ENCODE measurements at places on chromosomes 11 and 22.

DNA sequence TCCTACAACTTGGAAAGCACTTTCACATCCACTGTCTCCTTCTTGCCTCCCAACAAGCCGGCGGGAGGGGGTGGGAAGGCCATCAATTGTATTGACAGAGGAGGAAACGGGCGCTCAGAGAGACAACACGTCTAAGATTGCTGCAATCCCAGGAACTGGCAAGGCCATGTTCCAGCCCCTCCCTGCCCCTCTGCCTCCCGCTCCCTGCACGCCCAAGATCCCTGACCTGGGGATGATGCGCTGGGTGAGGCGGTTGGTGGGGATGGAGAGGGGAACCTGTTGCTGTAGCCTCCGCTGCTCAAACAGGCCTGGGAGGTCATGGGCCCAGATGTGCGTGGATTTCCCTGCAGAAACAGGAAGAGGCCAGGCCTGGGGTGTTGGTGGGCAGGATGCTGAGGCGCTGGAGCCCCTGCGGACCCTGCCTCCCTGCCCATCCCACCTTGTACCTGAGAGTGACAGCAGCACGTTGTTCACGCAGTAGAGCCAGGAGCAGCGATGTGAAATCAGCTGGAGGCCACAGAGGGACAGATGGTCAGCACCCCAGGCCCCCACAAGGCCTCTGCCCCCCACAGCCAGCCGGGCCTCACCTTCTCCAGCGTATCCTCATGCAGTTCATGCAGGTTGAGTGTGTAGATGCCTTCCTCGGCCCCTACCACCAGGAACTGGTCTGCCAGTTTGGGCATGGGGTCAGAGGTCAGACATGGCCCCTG is 6.8 kb downstream of the MAP4K2 start:
- DNase-seq = no peak

GRCh38 chr11:62223095-62223494 is 14.6 kb downstream of the SCGB2A1 start:
- DNase-seq = no peak

GRCh38 chr11:106281455-106282173 is 204.2 kb downstream of the AASDHPPT start:
- no peak for DNase-seq

DNA sequence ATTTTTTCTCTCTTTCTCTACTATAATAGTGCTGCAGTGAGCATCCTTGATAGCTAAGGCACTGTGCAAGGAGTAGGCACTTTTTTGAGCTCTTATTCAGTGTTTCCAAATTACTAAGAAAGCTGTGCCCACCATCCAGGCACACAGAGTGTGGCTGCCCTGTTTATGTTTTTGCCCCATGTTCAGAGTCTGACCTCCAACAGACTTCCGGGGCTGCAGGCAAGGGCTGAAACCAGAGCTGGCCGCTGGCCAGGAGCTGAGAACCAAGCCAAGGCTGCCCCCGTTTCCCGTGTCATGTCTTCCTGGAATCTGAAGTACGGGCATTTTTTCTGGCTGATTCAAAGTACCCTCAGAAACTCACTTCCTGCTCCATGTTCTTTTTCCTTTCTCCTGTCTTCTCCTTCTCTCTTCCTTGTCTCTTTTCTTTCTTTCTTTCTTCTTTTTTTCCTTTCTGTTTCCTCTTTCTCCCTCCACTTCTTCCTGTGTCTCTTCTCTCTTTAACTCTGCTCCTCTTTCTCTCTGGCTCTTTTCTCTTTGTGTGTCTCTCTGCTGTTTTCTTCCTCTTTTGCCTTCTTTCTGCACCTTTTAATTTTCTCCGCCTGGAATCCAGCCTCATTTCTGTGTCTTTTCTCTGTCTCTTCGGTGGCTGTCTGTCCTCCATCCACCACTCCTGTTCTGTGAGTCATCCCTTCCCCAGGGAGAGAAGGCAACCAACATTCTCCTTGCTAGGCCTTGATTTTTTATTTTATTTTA is 17.0 kb upstream of the KCTD14 start:
- DNase-seq = no peak

DNA sequence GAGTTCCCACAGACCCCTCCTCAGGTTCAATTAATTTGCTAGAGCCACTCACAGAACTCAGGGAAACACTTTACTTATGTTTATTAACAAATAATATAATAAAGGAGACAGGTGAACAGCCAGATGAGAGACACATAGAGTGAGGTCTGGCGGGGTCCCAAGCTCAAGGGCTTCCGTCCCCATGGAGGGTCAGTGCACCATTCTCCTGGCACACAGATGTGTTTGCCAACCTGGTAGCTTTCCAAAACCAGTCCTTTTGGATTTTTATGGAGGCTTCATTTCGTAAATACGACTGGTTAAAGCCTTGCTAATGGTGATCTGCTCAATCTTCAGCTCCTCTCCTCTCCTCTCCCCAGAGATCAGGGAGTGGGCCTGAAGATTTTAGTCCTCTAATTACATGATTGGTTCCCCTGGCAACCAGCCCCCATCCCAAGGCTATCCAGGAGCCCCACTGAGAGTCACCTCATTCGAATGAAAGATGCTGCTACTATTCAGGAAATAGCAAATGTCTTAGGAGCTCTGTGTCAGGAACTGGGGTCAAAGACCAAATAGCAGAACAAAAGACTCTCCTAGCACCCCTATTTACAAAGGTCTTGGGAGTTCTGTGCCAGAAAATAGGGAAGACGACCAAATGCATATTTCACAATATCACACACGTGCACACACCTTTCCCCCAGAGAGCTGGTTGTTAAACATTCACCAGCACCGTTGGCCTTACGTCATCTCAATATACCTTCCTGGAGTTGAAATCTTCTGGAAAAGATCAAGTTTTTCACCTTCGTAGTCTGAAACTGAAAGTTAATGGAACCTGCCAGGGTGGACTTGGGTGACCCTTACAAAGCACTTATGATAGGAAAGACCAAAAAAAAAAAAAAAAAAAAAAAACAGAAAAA is 23.8 kb upstream of the CAPRIN1 start:
- DNase-seq = no peak

GRCh38 chr11:106378513-106379179 is 301.2 kb downstream of the AASDHPPT start:
- DNase-seq = no peak

- no peak for DNase-seq
Measured at GRCh38 chr11:102794382-102794781, 3.6 kb downstream of the MMP1 start.

- no peak for DNase-seq
Measured at GRCh38 chr11:118497831-118498230, 29.4 kb upstream of the TTC36 start.

DNA sequence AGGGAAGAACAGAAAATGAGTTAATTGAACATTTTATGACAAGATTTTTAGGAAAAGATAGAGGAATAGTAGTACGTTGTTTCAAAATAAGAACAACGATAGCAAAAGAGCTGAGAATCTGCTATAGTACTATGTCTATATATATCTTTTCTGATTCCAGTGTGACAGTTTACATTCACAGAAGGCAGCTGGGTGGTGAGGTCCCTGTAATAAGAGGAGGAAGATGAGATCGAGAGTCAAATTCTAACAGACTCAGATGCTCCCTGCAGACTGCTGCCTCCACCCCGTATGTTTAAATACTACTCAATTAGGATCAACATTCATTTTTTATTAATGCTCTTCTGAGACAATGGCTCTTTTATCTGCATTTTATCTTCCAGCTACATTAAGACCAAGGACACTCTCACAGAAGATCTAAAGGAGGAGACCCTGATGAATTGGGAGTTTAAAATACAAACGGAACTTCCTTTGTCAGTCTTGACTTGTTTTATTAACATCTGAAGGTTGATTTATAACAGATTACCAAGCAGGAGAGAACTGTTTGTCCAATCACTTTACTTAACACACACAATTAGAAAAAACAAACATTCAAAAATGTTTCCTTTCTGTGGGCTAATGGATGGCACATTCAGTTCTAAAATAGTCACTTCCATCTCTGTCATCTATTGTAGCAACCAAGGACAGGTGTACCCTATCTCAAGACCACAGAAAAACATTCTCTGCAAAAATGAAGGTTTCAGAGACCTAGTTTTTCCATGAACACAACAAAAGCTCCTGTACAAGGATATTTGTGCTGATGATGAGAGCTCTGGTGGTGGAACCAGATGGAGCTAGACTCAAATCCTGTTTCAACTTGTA is 240.2 kb downstream of the CADM1 start:
- DNase-seq = no peak

GRCh38 chr11:12381875-12382274 is 4.5 kb downstream of the PARVA start:
- no peak for DNase-seq

- no peak for DNase-seq
Measured at GRCh38 chr22:46758867-46759290, 3.6 kb upstream of the TBC1D22A start.

- DNase-seq = no peak
Measured at GRCh38 chr11:279966-280705, 1.9 kb downstream of the NLRP6 start.

GRCh38 chr11:62853279-62853965 is 14.0 kb upstream of the WDR74 start:
- DNase-seq = no peak

DNA sequence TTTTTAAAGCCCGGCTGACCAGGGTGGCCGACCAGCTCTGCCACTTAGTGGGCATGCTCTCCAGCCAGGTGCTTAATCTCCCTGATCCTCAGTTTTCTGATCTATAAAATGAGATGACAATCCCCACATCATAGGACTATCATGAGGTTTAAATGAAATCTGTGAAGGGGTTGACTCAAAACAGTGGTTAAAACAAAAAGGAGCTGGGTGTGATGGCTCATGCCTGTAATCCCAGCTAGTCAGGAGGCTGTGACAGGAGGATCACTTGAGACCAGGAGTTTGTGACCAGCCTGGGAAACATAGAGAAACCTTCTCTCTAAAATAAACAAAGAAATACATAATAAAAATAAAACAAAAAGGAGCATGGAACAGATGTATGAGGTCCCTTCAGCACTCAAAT is 3.6 kb upstream of the C11orf86 start:
- no peak for DNase-seq

DNA sequence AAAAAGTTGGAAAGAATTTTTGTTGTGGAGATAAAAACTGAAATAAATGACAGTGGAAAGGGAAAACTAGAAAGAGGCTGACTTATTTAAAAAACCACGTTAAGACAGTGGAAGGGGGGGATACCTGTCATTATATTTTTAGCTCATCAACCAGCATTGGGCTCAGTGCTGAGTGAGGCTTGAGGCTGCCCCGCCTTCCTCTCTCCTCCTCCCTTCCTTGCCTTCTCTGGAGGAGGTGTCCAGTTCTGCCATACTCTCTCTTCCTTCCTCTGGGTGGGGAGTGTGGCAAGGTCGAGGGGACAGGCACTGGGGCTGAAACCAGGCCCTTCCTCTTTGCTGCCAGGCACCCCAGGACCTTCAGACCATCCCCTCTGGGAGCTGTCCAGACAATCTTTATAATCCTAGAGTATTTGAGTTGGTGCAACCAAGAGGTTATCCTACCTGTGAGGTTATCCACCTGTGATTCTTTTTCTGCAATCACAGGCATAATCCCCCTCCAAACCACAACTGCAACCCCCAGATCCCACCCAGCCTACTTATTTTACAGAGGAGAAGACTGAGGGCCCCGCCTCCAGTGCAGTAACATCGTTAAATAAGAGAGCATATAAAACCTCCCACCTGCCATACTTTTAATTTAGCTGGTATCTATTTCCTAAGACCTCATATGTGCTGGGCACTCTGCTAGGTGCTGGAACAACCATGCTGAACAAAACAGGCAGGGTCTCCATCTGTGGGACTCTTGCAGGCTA is 578.5 kb downstream of the BUD13 start:
- DNase-seq = no peak

DNA sequence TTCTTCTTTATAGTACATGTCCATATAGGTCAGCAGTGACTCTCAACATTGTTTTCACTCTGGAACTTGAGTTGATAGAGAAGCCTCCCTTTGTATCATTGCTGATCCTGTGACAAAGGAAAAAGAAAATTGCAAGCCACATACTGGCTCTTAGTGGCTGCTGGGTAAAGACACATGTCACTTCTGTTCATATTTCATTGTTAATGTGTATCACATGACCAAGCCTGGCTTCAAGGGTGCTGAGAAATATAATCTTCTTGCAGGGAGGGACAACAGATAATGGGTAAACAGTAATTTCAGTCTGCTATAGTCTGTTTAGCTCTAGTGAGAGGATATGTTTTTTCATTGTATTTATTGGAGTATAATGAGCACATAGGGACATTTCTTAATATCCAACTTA is 173.3 kb downstream of the PGR start:
- no peak for DNase-seq

- no peak for DNase-seq
Measured at GRCh38 chr22:39316440-39317083, 2.9 kb downstream of the RPL3 start.

GRCh38 chr22:20741634-20742581 is 32.0 kb upstream of the SERPIND1 start:
- no peak for DNase-seq

DNA sequence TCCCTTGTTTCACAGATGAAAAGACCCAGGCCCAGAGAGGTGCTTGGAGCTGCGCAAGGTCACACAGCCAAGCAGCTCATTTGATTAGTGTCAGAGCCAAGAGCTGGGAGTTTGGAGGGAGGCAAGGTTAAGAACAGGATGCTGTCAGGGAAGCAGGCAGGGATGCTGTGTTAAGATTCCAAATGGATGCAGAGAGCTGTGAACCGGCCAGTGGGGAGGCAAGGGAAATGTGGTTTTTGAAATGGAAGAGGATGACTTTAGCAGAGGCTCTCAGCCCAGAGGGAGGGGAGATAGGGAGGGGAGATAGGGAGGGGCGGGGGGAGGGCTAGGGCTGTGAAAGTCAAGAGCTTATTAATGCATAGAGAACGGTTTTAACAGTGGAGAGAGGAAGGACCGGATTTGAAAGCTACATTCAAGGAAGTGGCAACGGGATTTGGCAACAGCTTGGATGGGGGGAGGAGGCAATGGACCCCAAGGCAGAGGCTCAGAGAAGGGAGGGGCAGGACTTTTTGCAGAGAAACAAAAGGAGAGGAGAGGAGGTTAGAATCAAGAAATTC is 13.0 kb downstream of the RTN4RL2 start:
- no peak for DNase-seq

- DNase-seq = no peak
Measured at GRCh38 chr11:101277036-101277435, 147.4 kb upstream of the PGR start.

DNA sequence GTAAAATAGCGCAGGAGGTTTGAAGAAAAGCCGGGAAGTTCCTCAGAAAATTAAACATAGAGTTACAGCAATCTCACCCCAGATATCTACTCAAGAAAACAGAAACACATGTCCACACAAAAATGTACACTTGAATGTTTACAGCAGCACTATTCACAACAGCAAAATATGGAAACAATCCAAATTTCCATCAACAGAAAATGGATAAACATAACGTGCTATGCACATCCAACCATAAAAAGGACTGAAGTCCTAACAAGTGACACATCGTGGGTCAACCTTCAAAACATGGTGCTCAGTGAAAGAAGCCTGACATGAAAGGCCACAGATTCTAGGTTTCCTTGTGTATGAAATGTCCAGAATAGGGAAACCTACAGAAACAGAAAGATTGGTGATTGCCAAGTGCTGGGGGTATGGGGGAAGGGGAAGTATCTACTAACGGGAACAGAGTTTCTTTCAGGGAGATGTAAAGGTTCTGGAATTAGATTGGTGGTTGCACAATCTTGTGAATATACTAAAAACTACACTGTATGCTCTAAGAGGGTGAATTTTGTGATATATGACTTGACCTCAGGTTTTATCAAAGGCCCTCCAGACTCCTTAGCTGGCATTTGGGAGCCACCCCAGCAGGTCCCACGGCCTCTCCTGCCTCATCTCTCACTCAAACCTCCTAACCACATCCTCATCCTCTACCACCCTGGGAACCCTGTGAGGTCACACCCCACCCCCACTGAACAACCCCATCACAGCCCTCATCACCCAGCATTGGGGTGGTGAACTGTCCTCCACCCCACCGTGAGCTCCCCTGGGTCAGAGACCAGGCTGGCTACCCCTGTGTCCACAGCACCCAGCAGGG is 69.2 kb upstream of the PRR5 start:
- no peak for DNase-seq
